ENCODE measurements at places on chromosomes 13 and 19.

DNA sequence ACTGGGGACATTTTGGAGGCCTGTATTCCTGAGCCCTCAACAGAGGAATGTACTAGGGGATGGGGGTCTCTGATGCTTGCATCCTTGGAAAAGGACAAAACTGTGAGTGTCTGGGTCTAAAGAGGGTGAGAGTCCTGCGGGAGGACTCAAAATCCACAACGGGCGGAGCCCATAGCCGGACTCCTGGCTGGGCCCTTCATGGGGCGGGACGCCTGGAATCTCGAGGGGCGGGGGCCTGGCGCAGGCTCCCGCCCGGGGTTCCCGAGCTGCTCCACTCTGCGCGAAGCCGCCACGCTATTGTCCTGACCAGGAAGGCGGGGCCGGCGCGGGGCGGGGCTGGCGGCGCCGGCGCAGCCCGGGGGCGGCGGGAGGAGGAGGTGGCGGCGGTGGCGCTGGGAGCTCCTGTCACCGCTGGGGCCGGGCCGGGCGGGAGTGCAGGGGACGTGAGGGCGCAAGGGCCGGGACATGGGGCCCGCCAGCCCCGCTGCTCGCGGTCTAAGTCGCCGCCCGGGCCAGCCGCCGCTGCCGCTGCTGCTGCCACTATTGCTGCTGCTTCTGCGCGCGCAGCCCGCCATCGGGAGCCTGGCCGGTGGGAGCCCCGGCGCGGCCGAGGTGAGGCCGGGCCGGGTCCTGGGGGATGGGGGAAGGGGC lies at the start of gene APLP1:
Gene APLP1, plus strand, starts transcription at position 403 of the 651 bp plus-strand sequence. Its CDS starts 63 bp downstream, at position 466.
- no peak for DNase-seq

- DNase-seq, result no peak
These were observed 696.9 kb upstream of the ATXN8OS start for GRCh38 chr13:69410761-69411160.

GRCh38 chr19:4172861-4173473 lies 9.4 kb downstream of the SIRT6 start:
- peak; percentile 48 for DNase-seq

DNA sequence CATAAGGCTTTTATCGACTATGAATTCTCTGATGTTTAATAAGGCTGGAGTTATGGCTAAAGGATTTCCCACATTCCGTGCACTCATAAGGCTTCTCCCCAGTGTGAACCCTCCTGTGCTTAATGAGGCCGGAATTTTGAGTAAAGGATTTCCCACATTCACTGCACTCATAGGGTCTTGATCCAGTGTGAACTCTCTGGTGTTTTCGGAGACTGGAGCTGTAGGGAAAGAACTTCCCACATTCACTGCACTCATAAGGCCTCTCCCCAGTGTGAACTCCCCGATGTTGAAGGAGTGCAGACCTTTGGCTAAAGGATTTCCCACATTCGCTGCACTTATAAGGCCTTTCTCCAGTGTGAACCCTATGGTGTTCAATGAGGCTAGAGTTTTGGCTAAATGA lies 7.4 kb downstream of the ZNF154 start:
- no peak for DNase-seq

GRCh38 chr19:39515551-39516191 lies 732 bp downstream of the SELENOV start:
- DNase-seq, result no peak

DNA sequence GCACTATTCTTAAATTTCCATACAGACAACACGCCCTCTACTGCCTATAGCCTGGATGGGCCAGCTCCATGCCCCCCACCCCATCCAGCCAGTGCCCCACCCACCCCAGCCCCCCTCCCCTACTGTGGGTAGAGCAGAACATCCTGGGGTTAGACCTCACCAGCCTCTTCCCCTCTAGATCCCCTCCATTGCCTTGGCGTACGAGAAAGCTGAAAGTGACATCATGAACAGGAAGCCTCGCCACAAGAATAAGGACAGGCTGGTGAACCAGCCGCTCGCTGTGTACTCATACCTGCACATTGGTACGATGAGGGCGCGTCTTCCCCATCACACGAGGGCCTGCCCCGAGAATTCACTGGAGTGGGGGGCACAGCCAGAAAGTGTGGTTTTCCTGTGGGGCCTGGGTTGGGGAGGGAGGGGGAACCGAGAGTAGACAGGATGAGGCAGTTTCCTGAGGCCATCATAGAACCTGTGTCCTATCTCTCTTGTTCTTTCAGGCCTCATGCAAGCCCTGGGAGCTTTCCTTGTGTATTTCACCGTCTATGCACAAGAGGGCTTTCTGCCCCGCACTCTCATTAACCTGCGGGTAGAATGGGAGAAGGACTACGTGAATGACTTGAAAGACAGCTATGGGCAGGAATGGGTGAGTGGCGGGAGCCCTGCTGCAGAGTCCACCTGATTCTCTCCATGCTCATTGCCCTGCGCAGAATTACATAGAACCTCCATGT lies 29.1 kb downstream of the ATP12A start:
- peak; percentile 39 for DNase-seq

GRCh38 chr19:28936001-28936400 lies 276.9 kb downstream of the UQCRFS1 start:
- DNase-seq, result no peak

- no peak for DNase-seq
These were observed 9.8 kb downstream of the LILRB2 start for GRCh38 chr19:54271106-54271505.

GRCh38 chr19:9700229-9700981 lies 25.5 kb upstream of the ZNF562 start:
- DNase-seq, result no peak

- no peak for DNase-seq
These were observed 248.8 kb downstream of the DACH1 start for GRCh38 chr13:71618159-71618558.

GRCh38 chr13:78700121-78700910 lies 41.4 kb upstream of the OBI1 start:
- no peak for DNase-seq

GRCh38 chr19:16121967-16122366 lies 10.3 kb downstream of the RAB8A start:
- no peak for DNase-seq

DNA sequence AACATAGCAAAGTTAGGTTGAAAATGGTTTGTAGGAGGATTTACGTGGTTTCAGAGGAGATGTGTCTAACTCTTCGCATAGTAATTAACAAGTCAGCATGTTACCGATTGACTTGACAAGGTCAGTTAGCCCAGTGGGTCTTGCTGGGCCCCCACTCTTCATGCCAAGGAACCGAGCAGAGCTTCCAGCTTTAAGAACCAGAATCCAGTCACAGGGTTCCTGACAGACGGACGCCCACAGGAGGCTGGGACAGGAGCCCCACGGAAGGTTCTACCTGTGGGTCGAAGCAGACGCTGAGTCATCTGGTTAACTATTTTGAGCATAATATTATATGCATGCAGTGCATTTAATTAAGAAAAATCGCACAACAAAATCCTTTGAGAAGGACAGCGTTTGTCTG lies 3.5 kb downstream of the TMEM255B start:
- DNase-seq, result no peak

DNA sequence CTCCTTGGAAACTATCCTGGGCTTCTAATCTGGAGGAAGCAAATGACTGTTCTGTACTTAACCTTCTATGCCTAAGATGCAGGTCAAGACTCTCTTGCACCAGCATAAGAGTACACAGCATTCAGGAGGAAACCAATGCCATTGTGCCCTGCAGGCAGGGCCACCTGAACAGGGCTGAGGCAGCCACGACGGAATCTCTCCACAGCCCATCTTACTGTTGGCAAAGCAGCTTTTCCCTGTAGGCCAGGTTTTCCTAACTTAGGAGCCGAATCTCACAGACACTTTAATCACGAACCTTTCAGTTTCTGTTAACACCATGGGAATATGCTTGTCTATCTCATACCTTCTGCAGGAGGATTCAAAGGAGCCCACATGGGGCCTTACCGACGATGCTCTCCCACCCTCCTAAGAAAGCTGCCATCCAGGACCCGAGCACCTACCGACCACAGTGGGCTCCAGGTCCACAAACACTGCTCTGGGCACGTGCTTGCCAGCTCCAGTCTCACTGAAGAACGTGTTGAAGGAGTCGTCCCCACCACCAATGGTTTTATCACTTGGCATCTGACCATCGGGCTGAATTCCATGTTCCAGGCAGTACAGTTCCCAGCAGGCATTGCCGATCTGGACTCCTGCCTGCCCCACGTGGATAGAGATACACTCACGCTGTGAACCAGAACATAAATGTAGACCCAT lies 2.6 kb downstream of the TUBA3C start:
- no peak for DNase-seq

- no peak for DNase-seq
These were observed 516.5 kb downstream of the SUCLA2 start for GRCh38 chr13:47484548-47484947.

- no peak for DNase-seq
These were observed 6.9 kb upstream of the ANGPTL4 start for GRCh38 chr19:8357007-8357521.

DNA sequence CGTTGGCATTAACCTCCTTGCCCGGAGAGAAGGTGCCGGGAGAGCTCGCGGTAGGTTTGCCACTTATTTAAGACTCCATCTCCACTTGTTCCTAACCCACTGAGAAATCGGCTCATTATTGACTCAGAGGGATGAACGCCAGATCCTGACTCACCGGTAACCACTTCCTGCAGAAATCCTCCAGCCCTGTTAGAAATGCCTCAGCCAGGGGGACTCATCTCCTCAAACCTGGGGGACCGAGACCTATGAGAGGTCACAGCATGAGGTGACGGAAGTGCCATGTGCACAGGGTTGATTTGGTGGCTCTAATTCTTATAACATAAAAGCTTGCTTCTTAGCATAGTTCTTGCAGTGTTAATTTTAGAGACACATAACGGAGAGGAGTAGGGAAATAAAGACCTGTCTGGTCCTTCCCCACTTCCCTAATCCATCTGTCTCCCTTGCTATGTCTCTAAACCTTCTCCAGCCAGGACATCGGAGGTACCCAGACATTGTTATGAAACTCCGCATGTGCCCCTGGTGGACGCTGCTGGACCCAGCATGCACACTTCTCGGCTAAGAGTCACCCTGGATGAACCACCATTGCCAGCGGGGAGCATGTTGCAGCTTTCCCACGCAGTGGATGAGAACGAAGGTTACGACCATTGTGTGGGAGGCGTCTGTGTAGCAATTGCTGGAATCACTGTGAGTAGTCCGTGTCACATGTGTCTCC lies 158.9 kb downstream of the EFNB2 start:
- no peak for DNase-seq

- DNase-seq, result peak; percentile 3
These were observed 814 bp downstream of the NBEA start for GRCh38 chr13:34942732-34943435.

- DNase-seq, result no peak
These were observed 81.7 kb downstream of the LRRC63 start for GRCh38 chr13:46293436-46293835.

DNA sequence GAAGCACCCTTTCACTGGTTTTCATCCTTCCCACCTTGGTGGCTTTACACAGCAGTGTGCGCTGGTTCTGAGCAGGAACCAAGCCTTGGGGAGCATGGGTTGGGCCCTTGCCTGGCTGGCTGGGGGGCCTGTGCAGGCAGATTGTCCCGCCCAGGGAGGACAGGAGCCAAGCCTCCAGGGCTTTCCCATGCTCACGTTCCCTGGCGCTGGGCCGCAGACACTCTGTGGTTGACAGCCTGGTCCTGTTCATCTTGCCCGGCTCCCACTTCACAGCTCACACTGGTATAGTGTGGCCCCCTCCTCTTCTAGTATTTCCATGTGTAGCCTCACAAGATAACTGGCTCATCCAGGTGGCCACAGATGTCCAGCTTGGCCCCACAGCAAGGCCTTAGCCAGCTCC lies 4.6 kb upstream of the CCNE1 start:
- DNase-seq, result no peak

DNA sequence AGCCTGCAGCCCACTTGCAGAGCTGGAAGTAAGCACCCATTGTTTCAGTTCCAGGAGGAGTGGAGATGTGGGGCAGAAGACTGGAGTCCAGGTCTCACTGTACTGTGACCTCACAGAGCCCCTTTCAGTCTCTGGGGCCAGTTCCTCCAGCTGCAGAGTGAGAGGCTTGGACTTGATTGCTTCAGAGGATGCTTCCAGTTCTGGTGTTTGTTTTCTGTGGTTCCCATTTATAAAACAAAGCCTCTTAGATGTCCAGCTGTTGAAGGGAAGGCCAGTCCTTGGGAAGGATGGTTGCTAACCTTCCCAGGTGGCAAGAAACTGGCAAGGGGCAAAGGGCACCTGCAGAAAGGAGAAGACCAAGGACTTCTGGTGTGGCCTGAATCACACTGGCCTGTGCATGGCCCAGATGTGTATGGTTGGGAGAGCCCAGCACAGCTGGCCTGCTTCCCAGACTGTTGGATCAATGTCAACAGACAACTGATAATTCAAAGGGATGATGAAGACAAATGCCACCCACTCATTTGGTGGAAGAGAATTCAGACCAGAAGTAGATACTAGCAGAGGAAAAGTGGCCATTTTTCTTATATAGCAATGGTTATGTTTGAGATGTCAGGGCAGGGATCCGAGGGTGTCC lies 218.5 kb downstream of the ZNF536 start:
- no peak for DNase-seq

DNA sequence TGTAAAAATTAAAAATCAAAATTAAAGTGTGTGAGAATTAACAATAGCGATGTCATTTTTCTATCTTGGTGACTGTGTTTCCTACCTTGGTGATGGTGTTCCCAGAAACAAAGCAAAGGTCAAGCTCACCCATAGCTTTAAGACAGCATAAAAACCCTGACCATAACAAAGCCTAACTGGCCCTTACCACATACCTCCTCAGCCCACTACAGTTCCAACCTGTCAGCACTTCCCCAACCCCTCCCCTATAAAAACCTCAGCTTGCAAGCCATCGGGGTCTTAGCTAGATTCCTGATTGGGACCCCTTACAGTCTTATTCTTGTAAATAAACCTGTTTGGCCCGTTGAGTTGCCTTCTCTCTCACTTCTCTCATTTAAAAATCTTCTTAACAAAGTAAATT lies 484.4 kb upstream of the PCDH20 start:
- no peak for DNase-seq

DNA sequence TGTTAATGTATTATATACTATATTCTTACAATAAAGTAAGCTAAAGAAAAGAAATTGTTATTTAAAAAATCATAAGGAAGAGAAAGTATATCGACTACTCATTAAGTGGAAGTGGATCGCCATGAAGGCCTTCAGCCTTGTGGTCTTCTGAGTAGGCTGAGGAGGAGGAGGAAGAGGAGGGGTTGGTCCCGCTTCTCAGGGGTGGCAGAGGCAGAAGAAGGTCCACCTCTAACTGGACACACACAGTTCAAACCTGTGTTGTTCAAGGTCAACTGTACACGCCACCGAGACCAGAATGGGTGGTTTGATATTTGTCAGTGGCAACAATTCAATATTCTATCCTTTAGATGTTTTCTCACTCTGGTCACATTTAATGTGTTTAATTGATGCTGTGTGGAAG lies 67.2 kb downstream of the ALOX5AP start:
- DNase-seq, result no peak

GRCh38 chr19:35037716-35038622 lies 3.6 kb upstream of the HPN start:
- peak; percentile 63 for DNase-seq

DNA sequence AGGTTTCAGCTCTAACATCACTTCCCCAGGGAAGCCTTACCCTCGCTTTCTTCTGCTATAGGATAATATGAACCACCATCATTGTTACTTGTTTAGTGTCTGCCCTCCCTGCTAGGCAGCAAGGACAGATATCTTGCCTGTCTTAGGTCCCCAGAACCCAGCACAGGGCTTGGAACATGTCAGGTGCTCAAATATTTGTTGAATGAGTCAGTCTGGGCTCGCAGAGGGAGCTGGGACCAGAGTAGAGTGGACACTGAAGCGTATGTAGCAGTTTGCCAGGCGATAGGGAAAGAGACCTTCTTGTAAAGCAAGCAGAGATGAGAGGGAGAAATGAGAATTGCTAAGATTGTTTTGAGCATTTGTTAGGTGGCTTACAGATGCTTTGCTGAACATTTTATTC lies 11.7 kb downstream of the BCKDHA start:
- no peak for DNase-seq

Measured in GM12892 (cell line).